Astrocyte of the spinal cord (primary cell): ENCODE measurements at places on chromosomes 1 and 21.

DNA sequence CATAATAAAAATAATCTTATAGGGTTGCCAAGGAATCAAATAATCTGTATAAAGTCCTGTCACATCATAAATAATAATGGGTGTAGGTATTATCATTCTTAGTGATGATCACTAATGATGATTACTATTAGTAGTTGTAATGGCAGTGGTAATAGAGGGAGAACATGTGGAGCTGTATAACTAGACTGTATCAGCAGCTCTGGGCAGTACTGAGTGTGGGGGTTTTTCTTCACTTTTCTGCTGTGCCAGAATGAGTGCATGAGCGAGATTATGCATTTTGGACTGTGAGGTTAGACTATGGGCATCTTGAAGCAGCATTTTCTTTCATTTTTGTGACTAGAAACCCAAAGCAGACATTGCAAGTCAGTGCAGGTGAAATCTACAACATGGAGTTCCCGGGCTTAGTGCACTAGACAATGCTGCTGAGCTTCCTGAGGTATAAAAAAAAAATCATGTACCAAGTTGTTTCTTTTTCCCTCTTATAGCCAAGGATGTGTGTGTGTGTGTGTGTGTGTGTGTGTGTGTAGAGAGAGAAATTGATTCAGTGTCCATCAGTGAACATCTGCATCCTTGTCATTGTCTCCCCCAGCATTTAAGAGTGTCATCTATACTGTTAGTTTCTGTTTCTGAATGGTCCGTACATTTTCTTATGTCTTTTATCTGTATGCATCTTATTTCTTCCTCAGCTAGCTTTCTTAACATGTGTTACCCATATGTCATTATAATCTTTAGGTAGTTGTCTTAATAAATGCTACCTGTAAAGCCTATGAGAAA, 86.6 kb downstream of the GIPC2 start:
- no peak for DNase-seq

- DNase-seq = no peak
These were observed 9.4 kb downstream of the PLEKHA6 start for GRCh38 chr1:204350312-204350711.

DNA sequence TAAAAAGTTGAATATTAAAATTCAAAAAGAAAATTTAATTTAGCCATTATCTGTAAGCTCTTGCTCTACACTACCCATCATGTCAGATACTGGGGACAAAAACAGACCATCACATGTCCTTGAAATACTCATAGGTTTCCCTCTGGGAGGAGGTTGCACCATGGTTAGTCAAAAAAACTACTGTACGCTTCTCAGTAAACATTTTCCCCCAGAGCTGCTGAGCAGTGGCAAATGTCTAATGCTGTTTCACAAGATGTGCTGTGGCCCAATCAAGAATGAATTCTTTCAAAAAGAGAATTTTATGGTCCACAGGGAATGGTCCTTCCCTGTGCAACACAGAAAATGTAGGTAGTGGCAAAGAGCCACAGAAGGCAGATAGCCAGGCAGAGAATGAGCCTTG, 6.1 kb downstream of the SLC25A24 start:
- no peak for DNase-seq

- DNase-seq = no peak
These were observed 392.7 kb downstream of the SMYD3 start for GRCh38 chr1:246114369-246114768.

- DNase-seq = no peak
These were observed 865 bp upstream of the AMY2A start for GRCh38 chr1:103616362-103616761.

GRCh38 chr1:61124078-61124477, 41.7 kb downstream of the NFIA start:
- DNase-seq = no peak

DNA sequence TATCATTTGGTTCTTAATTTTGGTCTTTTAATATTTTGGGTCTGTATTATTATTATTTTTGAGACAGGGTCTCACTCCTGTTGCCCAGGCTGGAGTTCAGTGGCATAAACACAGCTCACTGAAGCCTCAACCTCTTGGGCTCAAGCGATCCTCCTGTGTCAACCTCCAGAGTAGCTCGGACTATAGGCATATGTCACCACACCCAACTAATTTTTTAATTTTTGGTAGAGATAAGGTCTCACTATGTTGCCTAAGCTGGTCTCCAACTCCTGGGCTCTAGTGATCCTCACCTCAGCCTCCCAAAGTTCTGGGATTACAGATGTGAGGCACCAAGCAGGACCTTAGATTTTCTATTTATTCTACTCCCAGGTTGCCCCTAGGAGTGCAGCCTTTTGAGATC, 2.7 kb upstream of the ILF2 start:
- no peak for DNase-seq
